Caco-2 (cell line): ENCODE measurements at places on chromosomes 2 and 18.

DNA sequence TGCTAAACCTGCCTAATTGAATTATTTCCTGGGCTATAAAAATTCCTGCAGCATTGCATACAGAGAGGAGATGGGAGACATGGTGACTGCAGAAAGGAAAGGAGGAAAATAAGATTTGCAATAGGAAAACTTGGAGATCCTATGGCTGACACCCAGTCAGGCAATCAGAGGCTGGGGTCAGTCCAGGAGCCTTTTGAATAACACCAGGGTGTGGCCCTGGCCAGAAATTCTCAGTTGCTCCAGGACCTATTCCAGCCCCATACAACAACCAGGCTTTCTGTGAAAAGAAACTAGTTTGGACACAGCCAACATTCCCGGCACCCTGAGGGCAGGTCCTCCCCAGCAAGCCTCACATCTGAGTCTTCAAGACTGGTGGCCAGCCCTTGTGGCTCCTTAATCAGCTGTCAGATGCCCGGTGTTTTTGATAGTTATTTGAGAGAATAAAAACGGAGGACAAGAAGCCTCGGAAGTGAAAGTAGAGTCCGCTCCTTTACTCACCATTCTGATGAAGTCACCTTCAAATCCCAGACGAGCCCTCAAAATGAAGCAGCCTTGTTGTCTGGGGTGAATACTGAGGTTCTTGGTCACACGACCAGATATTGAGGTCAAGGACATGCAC, 31.1 kb upstream of the GMCL1 start:
- peak; percentile 42 for DNase-seq

GRCh38 chr2:121287146-121287798, 2.3 kb upstream of the TFCP2L1 start:
- no peak for DNase-seq

DNA sequence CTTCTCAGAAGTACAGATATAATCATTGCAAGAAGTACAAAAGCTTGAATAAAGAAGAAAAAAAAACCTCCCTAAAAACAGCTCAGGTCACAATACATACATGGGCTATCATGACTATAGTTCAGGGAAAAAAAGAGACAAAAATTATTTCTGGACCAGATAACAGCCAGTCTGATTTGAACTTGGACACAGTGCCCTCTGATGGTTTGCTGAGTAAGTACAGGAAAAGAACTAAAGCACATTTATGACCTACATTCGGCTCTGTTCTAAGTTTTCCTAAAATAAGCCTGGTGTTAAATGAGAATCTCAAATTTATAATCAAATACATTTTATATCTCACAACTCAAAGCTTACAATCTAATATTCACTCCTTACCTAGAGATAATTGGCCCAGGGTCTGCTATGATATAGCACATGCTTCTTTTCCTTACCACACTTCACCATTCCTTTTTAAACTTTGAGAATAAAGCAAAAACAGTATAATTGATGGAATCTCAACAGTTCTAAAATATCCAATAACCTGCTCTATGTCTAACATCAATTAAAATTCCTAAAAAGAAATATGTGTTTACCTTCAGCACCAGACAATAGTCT, 81.1 kb downstream of the RAPH1 start:
- DNase-seq = peak; percentile 51

DNA sequence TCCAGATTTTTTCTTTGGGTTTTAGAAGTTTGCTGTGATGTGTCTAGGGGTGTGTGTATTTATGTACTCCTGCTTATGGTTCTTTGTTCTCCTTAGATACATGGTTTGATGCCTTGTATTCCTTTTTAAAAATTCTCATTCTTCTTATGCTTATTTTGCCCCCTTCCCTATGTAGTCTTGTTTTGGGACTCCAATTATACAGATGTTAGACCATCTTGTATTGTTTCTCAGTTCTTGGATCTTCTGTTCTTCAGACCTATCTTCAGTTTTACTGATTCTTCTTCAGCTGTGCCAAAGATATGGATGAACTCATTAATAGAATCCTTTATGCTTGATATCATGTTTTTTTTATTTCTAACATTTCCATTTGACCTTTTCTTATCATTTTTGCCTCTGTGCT, 14.2 kb upstream of the MSL3B start:
- DNase-seq = no peak

DNA sequence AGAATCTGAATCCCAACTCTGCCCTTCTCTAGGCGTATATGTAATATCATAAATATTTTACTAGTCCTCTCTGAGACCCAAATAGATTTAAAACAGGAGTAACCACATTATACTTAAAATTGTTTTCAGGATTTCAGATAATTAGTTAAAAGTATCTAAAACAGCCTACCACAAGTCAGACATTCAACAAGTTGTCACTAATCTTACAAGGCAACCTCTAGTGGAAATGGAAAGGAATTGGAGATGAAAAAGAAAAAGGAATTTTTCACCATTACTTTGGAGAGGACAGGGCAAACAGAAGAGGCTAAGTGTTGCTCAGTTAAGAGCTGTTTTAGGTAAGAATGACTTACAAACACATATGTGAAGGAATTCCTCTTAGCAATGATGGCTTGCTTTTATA, 11.4 kb downstream of the CUL3 start:
- no peak for DNase-seq

DNA sequence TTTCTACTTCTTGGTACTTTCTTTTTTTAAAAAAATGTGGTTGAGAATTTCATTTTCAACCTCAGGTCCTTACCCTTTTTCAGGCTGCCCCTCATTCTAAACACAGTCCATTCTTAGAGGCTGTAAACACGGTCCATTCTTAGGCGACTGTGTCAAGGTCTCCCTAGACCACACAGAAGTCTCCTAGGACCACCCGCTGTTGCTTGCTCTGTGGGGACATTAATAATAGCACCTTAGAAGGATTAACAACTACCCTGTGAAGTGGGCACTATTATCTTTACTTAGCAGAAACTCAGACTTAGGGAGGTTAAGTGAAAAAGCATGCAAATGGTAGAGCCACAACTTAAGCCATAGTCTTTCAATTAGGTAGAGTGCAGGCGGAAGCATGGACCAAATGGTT, 91.7 kb downstream of the RBMS1 start:
- no peak for DNase-seq

- DNase-seq = no peak
These were observed 9.0 kb downstream of the PMAIP1 start for GRCh38 chr18:59908799-59909198.

- DNase-seq = no peak
These were observed 308.8 kb upstream of the FAM98A start for GRCh38 chr2:33907866-33908265.

DNA sequence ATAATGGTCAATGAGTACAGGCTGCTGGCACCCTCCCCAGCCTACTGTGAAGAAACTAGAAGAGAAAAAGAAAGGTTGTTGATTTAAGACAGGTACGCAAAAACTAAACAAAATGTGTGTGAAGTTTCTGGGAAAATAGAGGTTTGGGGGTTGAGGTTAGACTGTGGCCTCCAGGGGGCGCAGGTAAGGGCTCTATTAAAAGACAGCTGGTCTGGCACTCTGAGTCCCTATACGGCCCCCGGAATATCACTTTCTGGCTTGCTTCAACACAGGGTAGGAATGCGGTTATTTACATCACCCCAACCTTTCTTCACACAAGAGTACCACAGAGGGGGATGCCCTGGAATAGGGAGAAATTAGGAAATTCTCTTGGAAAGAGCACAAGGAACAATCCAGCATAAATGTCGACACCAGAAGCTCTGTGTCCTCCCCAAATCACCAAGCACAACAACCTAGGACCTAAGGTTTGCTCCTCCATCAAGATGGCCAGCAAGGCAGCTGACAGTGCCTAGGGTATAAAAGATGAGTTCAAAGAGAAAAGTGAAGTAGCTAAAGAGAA, 480.8 kb upstream of the KLHL29 start:
- DNase-seq = peak; percentile 54

DNA sequence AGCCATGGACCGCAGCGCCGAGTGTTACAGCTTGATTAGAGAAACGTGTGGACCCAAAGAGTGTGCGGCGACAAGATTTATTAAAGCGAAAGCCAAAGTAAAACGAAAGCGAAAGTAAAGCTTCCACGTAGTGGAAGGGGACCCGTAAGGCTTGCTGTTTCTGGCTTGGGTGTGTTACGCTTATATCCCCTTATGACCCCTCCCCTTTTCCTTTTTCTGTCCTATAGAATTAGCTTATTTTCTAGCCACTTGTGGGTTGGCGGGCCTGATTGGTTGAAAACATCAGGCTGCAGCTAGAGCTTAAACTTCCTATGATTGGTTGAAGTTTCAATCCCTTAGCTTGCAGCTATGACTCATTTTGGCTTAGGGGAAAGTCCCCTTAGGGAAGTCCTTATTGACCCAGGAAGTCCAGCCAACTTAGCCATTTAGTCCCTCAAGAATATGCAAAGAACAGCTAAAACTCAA, 969.7 kb downstream of the DCDC2C start:
- peak; percentile 68 for DNase-seq

- DNase-seq = no peak
These were observed 105.4 kb downstream of the RGPD3 start for GRCh38 chr2:106362789-106363188.

GRCh38 chr2:230989731-230990130, 6.2 kb upstream of the SPATA3 start:
- no peak for DNase-seq

DNA sequence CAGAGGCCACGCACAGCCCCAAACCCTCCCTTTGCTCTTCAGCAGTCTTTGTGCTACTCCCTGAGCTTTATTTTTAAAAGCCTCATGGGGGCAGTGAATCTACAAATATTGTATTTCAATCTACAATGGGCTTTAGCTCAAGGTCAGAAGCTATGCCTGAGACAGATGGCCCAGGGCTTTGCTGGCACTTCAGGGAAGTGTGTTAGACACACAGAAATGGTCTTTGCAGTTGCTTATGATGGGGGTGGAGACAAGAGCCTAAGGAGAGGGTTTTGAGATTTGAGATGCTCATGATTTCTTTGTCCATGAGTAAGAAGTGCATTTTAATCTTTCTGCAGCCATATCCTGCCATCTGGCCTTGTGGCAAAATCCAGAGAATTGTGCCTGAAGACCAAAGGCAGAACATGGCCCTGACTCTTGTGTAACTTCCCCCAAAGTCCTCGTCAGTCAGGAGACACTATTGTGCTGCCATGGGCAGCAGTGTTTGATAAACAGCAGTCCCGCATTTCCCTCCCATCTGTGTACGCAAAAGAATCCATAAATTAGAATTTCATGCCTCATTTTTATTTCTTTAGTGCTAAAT, 92.6 kb downstream of the VAPA start:
- DNase-seq = no peak

- DNase-seq = no peak
These were observed 166.2 kb downstream of the PHLPP1 start for GRCh38 chr18:62881509-62882016.

DNA sequence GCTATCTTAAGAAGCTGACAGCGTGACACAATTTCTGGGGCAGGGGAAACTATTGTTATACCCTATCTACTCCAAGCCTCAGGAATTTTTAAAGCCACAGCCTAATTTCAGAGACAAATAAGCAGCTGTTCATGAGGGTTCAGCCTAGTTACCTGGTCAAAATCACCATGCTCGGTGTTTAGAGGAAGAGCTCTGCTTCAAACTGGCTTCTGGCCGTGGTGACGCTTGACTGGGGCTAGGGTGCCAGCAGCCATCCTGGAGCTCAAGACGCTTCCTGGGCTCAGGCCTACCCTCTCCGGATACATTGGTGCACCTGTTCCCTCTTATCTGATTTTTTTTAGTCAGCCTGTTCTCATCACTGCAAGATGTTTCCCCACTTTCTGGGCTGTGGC, 41.7 kb downstream of the FRZB start:
- no peak for DNase-seq

GRCh38 chr2:223870840-223871611, 33.6 kb upstream of the AP1S3 start:
- no peak for DNase-seq

- no peak for DNase-seq
These were observed 335.3 kb downstream of the TNS1 start for GRCh38 chr2:217667512-217667911.

DNA sequence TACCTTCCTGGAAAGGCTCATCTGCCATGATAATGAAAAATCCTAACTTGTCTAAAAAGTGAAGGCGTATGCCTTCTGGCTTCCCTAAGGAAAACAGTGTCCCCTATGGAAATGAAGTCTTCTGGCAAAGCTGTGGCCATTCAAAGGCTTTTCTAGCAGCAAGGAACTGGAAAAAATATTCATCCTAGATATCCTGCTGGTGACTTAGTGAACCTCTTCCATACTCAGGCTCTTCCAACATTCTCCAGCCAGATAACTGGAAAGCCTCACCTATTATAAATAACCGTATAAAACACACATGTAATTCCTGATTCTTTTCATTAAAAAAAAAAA, 84.7 kb downstream of the RBMS1 start:
- no peak for DNase-seq
